Activated T-helper 9 cell treated with anti-CD3 and anti-CD28 coated beads, Interleukin-2, amount 50 U/mL, for 16 hours (primary cell): ENCODE measurements at places on chromosomes 16 and 17.
A peak's percentile ranks its signal among the peaks of the same experiment; 100 is the strongest.

DNA sequence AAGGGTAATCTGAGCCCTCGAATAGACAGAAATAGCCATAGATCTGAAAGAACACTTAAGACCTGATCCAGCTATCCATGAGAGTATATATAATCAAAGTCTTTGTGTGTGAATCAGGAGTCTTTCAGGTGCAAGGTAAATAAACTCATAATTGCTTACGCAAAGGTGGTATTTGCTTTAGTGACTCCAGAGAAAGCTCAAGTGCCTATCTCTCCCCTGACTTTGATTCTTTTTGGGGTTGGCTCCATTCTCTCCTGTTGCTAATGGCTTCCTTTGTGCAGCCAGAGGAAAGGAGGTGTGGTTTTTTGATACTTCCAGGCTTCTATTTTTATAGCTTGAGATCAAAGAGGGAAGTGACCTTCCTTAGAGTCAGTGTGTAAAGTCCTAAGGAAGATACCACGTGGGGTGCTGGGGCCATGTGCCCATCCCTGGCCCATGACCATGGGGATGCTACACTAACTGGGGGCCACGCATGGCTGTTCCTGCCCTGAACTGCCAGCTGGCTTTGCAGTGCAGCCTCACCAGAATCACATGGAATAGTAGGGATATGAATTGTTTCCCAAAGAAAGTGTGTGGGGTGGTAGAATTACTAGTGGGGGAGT lies 45.8 kb downstream of the TENT4B start:
- no peak for DNase-seq

DNA sequence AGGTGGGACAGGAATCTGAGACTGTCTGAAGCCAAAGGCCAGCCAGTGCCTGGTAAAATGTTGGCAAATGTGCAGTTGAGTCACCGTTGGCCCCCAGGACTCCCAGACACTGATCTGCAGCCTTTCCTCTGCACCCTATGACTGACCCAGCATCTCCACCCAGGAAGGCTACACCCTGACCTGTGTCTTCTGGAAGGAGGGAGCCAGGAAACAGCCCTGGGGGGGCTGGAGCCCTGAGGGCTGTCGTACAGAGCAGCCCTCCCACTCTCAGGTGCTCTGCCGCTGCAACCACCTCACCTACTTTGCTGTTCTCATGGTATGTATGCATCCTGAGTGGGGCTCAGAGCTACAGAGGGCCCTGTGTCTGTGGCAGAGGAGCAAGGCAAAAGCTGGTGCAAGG lies 24.0 kb downstream of the ADGRG5 start:
- DNase-seq = no peak

- DNase-seq = no peak
Measured at GRCh38 chr17:9020096-9020823, 1.1 kb upstream of the NTN1 start.

DNA sequence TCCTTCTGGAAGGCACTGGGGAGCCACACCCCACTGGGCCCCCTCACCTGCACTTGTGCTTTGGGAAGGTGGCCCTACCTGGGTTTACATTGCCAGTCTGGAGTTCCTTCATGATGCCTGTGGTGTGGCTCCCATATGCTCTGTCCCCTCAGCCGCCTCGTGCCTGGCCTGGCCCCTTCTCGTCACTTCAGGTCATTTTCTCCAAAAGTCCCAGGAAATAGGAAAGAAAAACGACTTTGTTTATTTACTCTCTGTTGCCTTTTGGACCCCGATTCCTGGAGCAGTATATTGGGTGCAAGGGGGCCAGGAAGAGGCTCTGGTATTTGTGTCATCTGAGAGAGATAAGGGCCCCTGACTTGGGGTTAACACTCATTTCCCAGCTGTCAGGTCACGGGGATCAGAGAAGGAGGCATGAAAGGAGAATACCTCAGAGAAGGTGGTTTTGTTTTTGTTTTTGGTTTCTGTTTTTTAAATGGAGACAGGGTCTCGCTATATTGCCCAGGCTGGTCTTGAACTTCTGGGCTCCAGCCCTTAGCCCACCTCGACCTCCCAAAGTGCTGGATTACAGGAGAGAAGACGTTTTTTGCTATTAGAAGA lies 4.7 kb downstream of the SOCS3 start:
- no peak for DNase-seq

- DNase-seq = no peak
Measured at GRCh38 chr16:81578076-81578475, 133.5 kb downstream of the CMIP start.

DNA sequence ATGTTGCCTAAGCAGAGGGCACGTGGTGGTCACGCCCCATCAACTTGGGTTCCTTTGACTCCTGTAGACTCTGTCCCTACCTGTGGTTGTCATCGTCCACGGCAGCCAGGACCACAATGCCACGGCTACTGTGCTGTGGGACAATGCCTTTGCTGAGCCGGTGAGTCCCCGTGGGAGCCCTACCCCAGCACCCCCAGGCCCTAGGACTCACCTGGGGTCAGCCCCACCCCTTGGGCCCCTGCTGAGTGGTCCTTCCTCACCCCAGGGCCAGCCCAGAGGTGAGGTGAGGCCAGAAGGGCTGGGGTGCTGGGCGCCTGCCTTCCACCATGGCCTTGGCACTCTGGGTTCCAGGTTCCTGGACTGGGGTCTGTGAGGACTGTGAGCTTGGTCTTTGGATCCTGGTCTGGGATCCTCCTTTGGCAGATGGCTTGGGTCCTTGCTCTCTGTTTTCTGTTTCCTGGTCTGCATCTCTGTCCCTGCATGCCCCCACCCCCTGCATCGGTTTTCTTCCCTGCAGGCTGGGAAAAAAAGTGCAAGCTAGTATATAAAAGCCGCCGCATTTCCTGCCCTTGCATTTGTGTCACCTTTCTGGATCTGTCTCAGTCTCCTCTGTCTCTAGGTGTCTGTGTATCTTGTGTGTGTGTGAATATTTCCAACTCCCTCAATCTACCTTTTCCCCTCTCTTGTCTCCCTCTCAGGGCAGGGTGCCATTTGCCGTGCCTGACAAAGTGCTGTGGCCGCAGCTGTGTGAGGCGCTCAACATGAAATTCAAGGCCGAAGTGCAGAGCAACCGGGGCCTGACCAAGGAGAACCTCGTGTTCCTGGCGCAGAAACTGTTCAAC lies 17.5 kb downstream of the STAT5A start:
- DNase-seq = no peak

- DNase-seq = no peak
Measured at GRCh38 chr17:45243750-45244149, 18.1 kb downstream of the SPATA32 start.

GRCh38 chr16:28931801-28932225 lies at the start of gene CD19:
Gene CD19, plus strand, starts transcription at chr16:28931971. Its CDS starts 30 bp downstream, at chr16:28932001.
- no peak for DNase-seq

DNA sequence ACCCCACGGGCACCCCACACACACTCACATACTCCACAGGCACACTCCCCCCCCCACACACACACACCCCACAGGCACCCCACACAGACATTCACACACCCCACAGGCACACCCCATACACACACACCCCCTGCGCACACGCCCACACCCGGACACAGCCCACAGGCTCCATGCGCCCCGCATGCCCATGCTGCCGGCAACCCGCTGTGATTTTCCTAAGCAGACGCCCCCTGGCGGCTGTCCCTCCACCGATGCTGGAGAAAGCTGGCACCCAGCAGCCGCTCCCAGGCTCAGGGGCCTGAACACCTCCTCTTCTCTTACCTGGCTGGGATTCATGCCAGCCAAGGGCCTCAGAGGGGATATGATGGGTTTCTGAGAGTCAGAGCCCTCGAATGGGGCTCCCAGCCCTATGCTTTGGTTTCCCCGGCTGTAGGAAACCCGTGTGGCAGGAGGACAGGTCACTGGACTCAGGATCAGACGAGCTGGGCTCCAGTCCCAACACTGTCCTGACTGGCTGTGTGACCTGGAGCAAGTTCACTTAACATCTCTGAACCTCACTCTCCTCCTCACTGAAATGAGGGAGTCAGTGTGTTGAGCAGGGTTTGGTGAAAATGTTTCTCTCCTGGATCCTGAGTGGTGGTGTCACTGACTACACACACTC lies 19.6 kb upstream of the TNFRSF13B start:
- DNase-seq = peak; percentile 70

DNA sequence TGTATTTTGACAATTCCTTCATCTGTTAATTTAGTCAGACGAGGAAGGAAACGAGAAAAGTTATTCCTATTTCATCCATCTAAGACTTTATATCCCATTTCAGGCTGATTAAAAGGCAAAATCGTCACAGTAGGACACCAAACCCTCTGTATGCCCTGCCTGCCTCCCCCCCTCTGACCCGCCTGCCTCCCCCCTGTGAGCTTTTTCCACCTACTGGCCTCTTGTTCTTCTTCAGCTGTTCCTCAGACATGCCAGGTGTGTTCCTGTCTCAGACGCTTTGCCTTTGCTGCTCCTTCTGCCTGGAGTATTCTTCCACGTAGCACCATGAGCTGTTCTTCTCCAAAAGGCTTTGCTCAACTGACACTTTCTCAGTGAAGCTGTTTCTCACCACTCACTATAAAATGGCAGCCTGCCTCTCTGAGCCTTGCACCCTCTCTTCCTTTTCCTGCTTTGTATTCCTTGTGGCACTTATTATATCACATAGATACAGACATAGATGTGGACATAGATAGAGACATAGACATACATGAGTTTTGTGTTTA lies 723.4 kb downstream of the MAF start:
- DNase-seq = no peak

- no peak for DNase-seq
Measured at GRCh38 chr16:19410435-19411171, 7.1 kb upstream of the TMC5 start.
